Gastroesophageal sphincter (tissue), 4 donors: ENCODE measurements at places on chromosomes 7 and 10. TPM values are rescaled to one million over a fixed set of nuclear protein-coding genes. Genes with fewer than 3 reads are reported as not detected.

MET gene
- total RNA-seq, result 27.2 TPM

MEOX2 gene
- 18.9 TPM for total RNA-seq

COL13A1 gene
- total RNA-seq, result 3.9 TPM

SPDYE2 gene
- not detected for total RNA-seq

APBB1IP gene
- 6.9 TPM for total RNA-seq

LRWD1 gene
- total RNA-seq, result 11.4 TPM

CYP2C8 gene
- total RNA-seq, result not detected

SPDYE6 gene
- total RNA-seq, result not detected

PPP1R3A gene
- not detected for total RNA-seq

HIF1AN gene
- total RNA-seq, result 17.7 TPM

ANKRD1 gene
- not detected for total RNA-seq

GPR15LG gene
- total RNA-seq, result 1.2 TPM

- ATAC-seq, result peak; percentile 32
Measured at GRCh38 chr10:5684971-5685763, 529 bp downstream of the TASOR2 start.

GRCh38 chr7:39541511-39541910 lies 24.7 kb upstream of the YAE1 start:
- ATAC-seq, result no peak

GRCh38 chr7:121276313-121276712 lies 52.5 kb upstream of the WNT16 start:
- ATAC-seq, result no peak

DNA sequence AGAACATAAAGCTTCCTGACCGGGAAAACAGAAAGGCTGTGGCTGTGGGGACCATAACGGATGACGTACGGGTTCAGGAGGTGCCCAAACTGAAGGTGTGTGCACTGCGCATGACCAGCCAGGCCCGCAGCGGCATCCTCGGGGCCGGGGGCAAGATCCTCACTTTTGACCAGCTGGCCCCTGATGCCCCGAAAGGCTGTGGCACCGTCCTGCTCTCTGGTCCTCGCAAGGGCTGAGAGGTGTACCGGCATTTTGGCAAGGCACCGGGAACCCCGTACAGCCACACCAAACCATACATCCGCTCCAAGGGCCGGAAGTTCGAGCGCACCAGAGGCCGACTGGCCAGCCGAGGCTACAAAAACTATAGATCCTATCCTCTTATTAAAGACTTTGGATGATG lies 179.3 kb downstream of the PTN start:
- ATAC-seq, result no peak

- peak; percentile 62 for ATAC-seq
Measured at GRCh38 chr7:128398016-128398840, 11.6 kb downstream of the IMPDH1 start.

DNA sequence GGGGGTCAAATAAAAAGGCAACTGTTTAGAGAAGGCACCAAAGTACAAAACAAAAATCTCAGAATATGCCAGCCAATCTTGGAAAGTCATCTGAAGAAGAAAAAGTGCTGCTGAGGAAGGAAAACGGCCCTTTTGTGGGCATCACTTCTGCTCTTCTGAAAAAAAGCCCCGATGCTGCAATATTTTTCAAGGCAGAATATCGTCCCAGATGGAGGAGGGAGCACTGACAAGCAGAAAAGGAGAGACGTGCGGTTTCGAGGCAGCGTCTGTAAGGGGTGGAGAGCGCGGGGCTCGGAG lies 959 bp upstream of the ATRNL1 start:
- peak; percentile 5 for ATAC-seq

- no peak for ATAC-seq
Measured at GRCh38 chr7:132491391-132491945, 84.8 kb downstream of the PLXNA4 start.

DNA sequence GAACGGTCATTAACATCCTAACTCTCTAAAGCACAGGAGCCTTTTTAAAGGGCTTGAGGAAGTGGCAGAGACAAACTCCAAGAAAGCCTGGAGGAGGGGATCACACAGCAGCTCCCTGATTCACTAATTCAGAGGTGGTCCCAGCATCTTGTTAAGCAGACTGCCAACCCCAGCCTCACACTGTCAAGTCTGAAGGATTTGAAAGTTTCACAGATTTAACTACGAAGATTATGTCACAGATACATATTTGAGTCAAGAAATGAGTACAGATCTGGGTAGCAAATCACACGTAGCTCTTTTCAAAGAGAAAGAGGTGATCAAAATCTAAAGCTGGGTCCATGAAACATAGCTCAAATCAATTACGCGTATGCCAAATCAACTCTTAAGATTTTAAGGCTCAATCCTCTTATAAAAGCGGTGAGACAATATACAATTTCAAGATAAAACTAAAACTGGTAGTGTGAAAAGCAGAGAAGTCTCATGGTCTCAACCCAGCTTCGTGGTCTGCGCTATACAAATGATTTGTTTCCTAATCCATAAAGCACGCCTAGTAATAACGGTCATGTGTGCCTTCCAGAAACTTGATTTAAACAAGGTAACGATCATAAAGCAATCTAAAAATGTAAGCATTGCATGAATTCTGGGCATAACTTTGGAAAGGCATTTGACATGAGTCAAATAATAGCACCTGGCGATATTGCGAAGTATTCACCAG lies 229.9 kb upstream of the MKLN1 start:
- no peak for ATAC-seq

DNA sequence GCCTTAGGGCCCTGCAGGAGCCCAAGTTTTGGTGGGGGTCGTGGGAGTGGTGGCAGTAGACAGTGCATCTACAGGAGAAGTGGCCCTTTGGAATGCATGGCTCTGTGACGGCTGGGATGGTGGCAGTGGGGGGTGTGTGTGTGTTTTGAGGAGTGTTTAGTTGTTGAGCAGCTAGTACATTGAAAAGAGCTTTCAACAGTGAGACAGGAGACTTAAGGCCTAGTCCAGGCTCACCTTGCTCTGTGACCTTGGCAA lies 27.1 kb downstream of the ZNF775 start:
- ATAC-seq, result no peak

DNA sequence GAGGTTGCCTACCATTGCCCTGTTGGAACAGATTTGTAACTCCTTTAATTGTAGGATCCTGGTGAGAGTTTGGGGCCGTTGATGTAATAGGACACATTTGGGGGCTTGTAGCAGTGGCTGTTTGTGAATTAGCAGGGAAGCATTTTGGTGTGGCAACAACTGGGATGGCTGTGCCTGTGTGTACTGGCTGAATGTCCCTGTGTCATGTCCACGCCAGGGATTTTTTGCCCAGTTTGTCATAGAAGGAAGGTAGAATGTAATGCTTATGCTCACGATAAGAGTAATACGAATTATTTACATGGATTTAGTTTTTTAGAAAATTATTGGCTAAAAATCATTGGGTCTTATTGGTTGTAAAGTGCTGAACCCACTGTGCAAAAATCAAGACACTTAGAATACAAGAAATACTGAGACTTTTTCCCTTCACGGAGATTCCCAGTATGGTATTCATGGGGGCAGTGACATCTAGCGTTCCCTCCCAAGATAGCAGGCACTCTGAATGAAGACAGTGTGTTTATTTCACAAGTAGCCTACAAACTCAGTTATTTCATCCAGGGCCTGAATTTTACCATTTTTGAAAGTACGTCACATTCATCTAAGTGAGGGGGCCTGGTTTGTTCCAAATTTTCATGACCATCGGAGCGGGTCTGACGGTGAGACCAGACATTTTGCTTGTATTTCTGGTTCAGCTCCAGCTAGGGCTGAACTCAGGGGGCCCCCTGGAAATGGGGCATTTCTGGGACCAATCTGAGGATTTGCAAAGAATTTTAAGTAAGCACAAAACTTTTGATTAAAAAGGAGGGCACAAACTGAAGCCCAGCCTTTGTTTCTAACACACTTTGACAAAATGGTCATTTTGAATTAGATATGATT lies 74.7 kb downstream of the CACNB2 start:
- peak; percentile 61 for ATAC-seq

GRCh38 chr7:156975620-156976019 lies 26.1 kb downstream of the NOM1 start:
- no peak for ATAC-seq

DNA sequence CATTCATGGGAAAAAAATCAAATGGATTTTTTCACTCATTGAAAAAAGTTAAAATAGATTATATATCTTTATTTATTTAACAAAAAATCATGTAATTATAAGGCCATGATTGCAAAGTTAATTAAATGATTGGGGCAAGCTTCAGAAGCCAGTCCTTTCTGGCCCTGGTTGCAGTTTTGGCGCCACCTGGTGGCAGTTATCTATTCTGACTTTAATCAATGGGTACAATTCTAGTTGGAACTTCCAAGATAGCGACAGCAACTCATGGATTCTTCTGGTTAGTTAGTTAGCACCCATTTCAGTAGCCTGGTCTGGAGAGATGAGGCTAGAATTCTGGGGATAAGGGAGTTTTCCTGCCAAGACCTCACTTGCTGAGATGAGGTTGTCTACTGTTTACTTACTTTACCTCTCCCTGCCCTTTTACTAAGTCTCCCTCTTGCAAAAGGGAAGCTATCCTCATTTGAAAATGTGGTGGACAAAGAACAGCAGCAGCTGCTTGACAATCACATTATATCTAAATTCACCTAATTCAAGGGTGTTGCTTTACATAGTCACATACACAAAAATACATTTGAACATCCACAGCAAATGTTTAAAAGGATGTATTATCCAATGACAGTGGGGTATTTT lies 42.3 kb downstream of the NOC3L start:
- no peak for ATAC-seq

GRCh38 chr10:118592675-118593330 lies 2.6 kb downstream of the PRLHR start:
- no peak for ATAC-seq

GRCh38 chr10:130360826-130361311 lies 224.7 kb downstream of the GLRX3 start:
- no peak for ATAC-seq

GRCh38 chr7:37738321-37738720 lies 54.8 kb downstream of the GPR141 start:
- ATAC-seq, result no peak

DNA sequence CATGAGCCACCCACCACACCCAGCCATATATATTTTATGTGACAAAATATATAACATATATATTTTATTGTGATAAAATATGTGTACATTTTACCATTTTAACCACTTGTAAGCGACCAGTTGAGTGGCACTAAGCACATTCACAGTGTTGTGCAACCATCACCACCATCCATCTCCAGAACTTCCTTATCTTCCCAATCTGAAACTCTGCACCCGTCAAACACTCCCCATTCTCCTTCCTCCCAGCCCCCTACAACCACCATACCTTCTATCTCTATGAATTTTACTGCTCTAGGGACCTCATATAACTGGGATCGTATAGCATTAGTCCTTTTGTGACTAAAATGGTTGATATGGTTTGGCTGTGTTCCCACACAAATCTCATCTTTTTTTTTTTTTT lies 20.8 kb upstream of the CYTH3 start:
- ATAC-seq, result no peak

- no peak for ATAC-seq
Measured at GRCh38 chr10:127997937-127998336, 91.0 kb downstream of the PTPRE start.

DNA sequence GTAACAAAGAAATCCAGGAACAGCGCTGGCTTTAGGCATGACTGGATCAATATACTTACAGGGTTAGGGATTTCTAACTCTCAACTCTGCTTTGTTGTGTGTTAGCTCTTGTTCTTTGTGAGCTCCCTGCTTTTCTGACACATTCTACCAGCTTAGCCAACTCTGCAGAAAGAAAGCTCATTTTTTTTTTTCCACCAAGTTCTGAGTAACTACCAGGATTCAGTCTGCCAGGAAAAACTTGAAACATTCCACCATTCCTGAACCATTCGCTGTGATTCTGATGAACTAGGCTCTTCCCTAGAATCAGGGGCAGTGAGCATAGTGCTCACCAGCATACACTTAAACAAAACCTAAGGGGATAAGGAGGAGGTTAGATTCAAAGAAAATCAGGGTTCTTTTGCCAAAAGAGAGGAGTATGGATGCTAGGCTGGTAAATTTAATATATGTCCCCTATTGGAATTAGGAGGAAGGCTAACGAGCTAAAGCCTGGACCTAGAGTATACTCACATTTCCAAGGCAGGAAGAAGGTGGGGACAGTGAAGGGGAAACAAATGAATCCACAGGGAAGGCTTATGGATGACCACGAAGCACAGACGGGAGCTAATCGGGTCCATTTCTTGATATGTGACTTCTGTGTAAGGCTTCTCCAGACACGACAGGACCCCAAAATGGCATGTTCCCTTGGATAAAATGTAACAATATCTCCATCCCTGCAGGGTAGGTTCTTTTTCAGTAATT lies 183.4 kb downstream of the PRKG1 start:
- ATAC-seq, result no peak

DNA sequence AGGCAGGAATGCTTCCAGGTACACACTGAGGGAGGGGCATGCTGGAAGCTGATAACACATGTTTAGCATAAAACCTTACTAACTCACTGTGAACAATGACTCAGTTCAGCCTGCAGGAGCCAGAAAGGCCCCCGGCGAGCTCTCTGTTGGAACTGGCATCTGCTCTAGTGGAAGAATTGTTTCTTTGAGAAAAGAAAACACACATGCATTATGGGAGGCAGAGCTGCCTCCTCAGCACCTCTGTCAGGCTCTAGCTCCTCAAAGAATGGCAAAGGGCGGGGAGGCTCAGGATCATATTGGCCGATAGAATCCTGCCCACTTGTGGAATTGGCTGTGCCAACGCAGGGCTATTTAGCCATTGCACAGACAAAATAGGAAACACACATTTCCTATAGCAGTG lies 338.3 kb downstream of the CXCL12 start:
- ATAC-seq, result no peak

DNA sequence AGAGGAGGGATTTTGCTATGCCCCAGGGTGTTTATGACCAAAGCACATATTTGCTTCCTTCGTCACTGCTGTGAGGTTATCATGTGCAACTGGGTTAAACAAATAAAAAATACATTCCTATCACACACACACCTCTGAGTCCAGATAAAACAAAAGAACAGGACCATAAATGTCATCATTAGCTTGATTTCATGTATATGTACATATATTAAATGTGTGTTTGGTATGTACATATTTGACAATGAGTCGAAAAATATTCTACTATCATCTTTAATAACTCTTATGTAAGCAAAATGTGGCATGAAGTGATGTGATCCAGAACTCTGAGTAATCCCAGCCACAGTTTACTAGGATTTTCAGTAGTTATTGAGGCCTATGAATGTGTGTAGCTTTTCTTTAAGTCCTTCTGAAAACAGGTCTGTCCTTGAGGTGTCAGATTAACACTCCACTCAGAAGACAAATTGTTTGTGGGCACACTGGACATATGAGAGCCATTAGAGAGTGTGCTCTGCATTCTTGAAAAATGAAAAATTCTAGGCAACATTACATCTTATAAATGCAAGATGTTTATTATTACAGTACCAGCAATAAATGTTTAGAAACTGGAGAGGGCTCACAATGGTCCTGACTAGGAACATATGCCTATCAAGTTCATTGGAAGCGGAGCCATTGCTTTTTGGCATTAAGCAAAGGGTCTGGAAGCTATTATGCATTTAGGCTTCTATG lies 335.1 kb upstream of the SEMA3A start:
- ATAC-seq, result no peak

DNA sequence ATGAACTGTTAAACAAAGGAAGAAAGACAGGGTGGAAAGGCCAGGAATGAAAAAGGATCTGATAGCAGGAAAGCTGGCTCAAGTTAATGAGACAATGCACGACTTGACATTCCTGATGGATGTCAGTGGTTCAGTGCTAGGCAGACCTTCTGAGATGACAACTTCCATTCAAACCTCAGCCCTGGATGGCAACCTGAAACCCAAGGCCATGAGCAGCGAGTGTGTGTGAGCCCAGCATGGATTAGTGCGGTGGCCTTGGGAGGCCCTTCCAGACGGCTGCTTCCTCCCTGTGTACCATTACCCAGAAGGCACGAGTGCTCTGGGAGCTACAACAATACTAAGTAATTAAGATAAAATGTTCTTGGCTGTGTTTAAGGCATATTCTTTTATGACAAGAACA lies 18.8 kb downstream of the TRIL start:
- no peak for ATAC-seq
